ENCODE measurements at places on chromosomes 7 and 10.

- DNase-seq, result peak; percentile 75
These were observed 13.2 kb upstream of the ZNF862 start for GRCh38 chr7:149824748-149825566.

DNA sequence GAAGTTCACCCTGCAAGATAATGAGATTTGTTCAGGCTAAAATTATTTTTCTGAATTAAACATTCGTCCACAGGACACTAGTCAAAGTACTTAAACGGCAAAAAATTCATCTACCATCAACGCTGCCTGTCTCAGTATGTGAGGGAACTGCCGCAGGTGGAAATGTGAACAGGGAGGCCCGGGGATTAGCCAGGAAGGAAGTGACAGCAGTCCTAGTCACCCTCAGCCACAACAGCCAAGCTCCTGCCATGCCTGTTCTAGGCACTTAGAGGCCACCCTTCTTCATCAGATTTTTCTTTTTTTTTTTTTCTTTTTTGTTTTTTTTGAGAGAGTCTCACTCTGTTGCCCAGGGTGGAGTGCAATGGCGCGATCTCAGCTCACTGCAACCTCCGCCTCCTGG, 9.4 kb downstream of the NUDT5 start:
- DNase-seq, result no peak

- no peak for DNase-seq
These were observed 47.7 kb downstream of the EGFR start for GRCh38 chr7:55066524-55066923.

DNA sequence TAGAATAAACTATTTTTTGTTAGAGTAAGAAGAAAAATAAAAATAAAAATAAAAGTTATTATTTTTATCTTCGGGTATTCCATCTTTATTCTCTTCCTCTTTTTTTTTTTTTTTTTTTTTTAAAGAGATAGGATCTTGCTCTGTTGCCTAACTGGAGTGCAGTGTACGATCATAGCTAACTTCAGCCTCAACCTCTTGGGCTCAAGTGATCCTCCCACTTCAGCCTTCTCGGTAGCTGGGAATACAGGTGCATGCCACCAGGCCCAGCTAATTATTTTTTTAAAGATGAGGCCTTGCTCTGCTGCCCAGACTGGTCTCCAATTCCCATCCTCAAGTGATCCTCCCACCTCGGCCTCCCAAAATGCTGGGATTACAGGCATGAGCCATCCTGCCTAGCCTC, 15.4 kb downstream of the STAM start:
- DNase-seq, result no peak

GRCh38 chr7:142767861-142768260, 2.9 kb upstream of the PRSS2 start:
- DNase-seq, result no peak

- no peak for DNase-seq
These were observed 172.3 kb downstream of the C1GALT1 start for GRCh38 chr7:7354674-7355073.

GRCh38 chr7:30471205-30471604, 7.4 kb downstream of the NOD1 start:
- no peak for DNase-seq

Measured in K562 (cell line).